ENCODE measurements at places on chromosomes 1 and 21.

- peaks cover 2% of the 10 kb centered on the region for H3K36me3 ChIP-seq
- no peak overlapping the region for H3K4me3 ChIP-seq
These were observed 4.0 kb downstream of the SSX2IP start for GRCh38 chr1:84686223-84686622.

GRCh38 chr1:166039436-166040201, 127.2 kb downstream of the FAM78B start:
- no peaks in the 10 kb centered on the region for H3K36me3 ChIP-seq
- H3K4me3 ChIP-seq = no peak overlapping the region
- H3K4me1 ChIP-seq = no peaks in the 10 kb centered on the region
- H3K27ac ChIP-seq = no peak overlapping the region
- no peaks in the 10 kb centered on the region for H3K27me3 ChIP-seq

DNA sequence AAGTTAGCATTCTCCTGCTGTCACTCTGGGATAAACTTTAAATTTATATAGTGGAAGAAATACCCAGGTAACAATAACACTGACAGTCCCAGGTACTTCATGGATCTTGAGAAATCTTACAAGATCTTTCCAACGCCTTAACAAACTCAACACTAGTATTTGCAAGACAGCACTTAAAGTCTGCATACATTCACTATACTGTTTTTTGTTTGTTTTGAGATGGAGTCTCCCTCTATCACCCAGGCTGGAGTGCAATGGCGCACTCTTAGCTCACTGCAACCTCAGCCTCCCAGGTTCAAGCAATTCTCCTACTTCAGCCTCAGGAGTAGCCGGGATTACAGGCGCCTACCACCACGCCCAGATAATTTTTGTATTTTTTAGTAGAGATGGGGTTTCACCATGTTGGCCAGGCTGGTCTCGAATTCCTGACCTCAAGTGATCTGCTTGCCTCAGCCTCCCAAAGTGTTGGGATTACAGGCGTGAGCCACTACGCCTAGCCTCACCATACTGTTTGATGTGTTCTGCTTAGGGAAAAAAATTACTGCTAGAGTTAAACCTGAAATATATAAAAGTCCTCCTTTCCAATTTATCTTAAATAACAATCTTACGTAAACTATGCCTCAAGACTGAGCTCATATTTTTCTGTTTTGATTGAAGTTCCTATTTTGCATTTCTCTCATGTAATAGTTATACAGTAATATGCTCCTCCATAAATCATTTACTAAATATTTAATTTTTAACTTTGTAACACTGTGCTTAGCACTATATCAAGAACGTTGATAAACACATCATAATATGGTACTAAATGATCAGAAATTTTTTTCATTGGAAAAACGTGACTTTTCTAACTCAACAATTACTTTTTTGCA, 17.5 kb downstream of the EYA3 start:
- no peaks in the 10 kb centered on the region for H3K36me3 ChIP-seq
- no peaks in the 10 kb centered on the region for H3K27me3 ChIP-seq
- H3K4me3 ChIP-seq = no peak overlapping the region
- H3K4me1 ChIP-seq = no peaks in the 10 kb centered on the region
- DNase-seq = no peak

DNA sequence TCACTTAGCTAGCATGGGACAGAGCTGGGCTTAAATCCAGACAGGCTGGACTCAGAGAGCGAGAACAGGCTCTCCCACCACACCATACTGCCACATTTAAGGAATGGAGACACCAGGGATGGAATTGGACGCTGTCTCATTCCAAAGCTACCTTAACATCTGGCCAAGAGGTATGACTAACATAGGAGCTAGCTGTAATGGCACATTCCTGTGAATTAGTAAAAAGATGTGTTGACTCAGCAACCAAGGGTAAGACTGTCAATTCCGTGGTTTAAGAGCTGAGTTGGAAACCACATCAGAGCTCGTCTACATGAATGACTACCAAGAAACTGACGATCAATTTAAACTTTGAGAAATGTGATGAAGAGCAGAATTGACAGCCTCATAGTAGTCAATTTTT, 8.3 kb upstream of the TNFRSF9 start:
- H3K4me1 ChIP-seq = peaks cover 4% of the 10 kb centered on the region
- peak; percentile 86 for DNase-seq
- H3K27ac ChIP-seq = no peak overlapping the region
- H3K27me3 ChIP-seq = no peaks in the 10 kb centered on the region
- H3K4me3 ChIP-seq = no peak overlapping the region
- H3K36me3 ChIP-seq = no peaks in the 10 kb centered on the region

DNA sequence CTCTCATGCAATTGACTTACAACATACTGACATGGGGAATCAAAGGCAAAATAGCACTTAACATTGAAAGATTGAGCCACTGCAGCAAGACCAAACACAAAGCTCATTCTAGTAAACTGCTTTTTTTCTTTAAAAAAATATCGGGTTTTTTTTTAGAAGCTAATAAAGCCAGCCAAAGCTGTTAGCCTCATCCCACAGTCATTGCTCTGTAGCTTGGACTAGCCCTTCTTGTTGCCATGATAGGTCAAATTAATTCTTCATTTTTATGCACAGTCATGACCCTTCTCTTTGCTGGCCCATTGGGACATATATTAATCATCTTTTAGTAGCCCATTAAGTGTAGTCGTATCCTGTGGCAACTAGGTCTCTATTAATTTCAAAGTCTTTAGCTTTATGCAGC, 231.3 kb downstream of the ADGRL2 start:
- no peak overlapping the region for H3K27ac ChIP-seq
- no peak for DNase-seq
- H3K27me3 ChIP-seq = no peaks in the 10 kb centered on the region
- no peaks in the 10 kb centered on the region for H3K4me1 ChIP-seq
- H3K4me3 ChIP-seq = no peak overlapping the region

GRCh38 chr1:77282866-77283539, 1.2 kb downstream of the AK5 start:
- H3K4me1 ChIP-seq = peaks cover 7% of the 10 kb centered on the region
- DNase-seq = no peak
- H3K27ac ChIP-seq = no peak overlapping the region

- H3K4me1 ChIP-seq = no peaks in the 10 kb centered on the region
- no peaks in the 10 kb centered on the region for H3K36me3 ChIP-seq
- H3K27me3 ChIP-seq = no peaks in the 10 kb centered on the region
- no peak overlapping the region for H3K4me3 ChIP-seq
These were observed 270.2 kb downstream of the PTPRC start for GRCh38 chr1:198908995-198909394.

- peak overlapping the region; percentile 82 for H3K27ac ChIP-seq
- peaks cover 8% of the 10 kb centered on the region for H3K36me3 ChIP-seq
- no peak for DNase-seq
- no peaks in the 10 kb centered on the region for H3K27me3 ChIP-seq
These were observed 16.8 kb downstream of the GALNT2 start for GRCh38 chr1:230083746-230084407.

All from trophoblast cell (in vitro differentiated cells and primary cell).